A549 treated with CORT108297 at 1 μM for 4 hours (cell line): ENCODE measurements at places on chromosomes 7 and 10. TPM values are rescaled to one million over a fixed set of nuclear protein-coding genes. Genes with fewer than 3 reads are reported as not detected.

Gene IRF5
- 11.4 to 17.4 TPM (median 14.5 TPM) in 5 replicates for total RNA-seq

Gene RBP4
- 5.0 to 10.3 TPM (median 8.8 TPM) in 5 replicates for total RNA-seq

Gene TMEM213
- total RNA-seq = not detected in 5 replicates

Gene TMEM139
- 0.75 to 1.4 TPM (median 1.2 TPM) in 5 replicates for total RNA-seq

Gene PON3
- total RNA-seq = 31.2 to 39.6 TPM (median 33.8 TPM) in 5 replicates

Gene XPNPEP1
- total RNA-seq = 29.7 to 36.1 TPM (median 34.5 TPM) in 5 replicates

Gene RPP38
- total RNA-seq = 34.1 to 38.1 TPM (median 35.3 TPM) in 5 replicates

Gene OGA
- total RNA-seq = 64.1 to 85.5 TPM (median 67.9 TPM) in 5 replicates

Gene CD36
- total RNA-seq = 0.03 to 0.17 TPM (median 0.07 TPM) in 4 of 5 replicates, not detected in the other

Gene IMMP2L
- 15.9 to 24.4 TPM (median 17.5 TPM) in 5 replicates for total RNA-seq

Gene SEMA3C
- total RNA-seq = 37.8 to 75.8 TPM (median 62.4 TPM) in 5 replicates

Gene CYP2C19
- not detected in 5 replicates for total RNA-seq

Gene ZNF92
- 4.3 to 6.2 TPM (median 4.7 TPM) in 5 replicates for total RNA-seq

Gene OPN4
- not detected in 5 replicates for total RNA-seq

Gene TMEM236
- total RNA-seq = 0.05 to 0.13 TPM (median 0.08 TPM) in 5 replicates

Gene FLNC
- 3.9 to 6.9 TPM (median 4.9 TPM) in 5 replicates for total RNA-seq

Gene SPDYE5
- total RNA-seq = not detected in 5 replicates

Gene CLDN4
- 3.6 to 5.3 TPM (median 4.6 TPM) in 5 replicates for total RNA-seq

Gene CRYGN
- total RNA-seq = not detected in 5 replicates

Gene TRUB1
- total RNA-seq = 12.9 to 16.1 TPM (median 15.7 TPM) in 5 replicates

Gene ANKRD30A
- total RNA-seq = 0.52 to 0.94 TPM (median 0.72 TPM) in 5 replicates

Gene RARRES2
- total RNA-seq = not detected in 5 replicates

Gene ERVW-1
- total RNA-seq = 0.09 TPM in 1 of 5 replicates, not detected in the others

Gene FEZF1
- total RNA-seq = not detected in 5 replicates

Gene SPDYE6
- not detected in 5 replicates for total RNA-seq

Gene PLXNA4
- total RNA-seq = 0.97 to 1.9 TPM (median 1.4 TPM) in 5 replicates

Gene SCART1
- 0.09 to 0.47 TPM (median 0.27 TPM) in 5 replicates for total RNA-seq

Gene IDI2
- 0.06 TPM in 1 of 5 replicates, not detected in the others for total RNA-seq

Gene AKR1C8
- total RNA-seq = 0.09 to 0.42 TPM (median 0.15 TPM) in 4 of 5 replicates, not detected in the other

Gene MEOX2
- total RNA-seq = not detected in 5 replicates

Gene GJD4
- total RNA-seq = 0.06 TPM in 1 of 5 replicates, not detected in the others

Gene ITGA8
- total RNA-seq = not detected in 5 replicates
